Stimulated activated CD8-positive, alpha-beta memory T cell treated with anti-CD3 and anti-CD28 coated beads, Interleukin-4, amount 100 ng/mL, for 4 hours (primary cell): ENCODE measurements at places on chromosomes 3 and 15.

- no peak for DNase-seq
These were observed 73.8 kb upstream of the ZBED2 start for GRCh38 chr3:111668888-111669488.

GRCh38 chr3:149657321-149657925 is 402 bp downstream of the WWTR1 start:
- DNase-seq: no peak

- DNase-seq: no peak
These were observed 270.8 kb downstream of the CACNA2D3 start for GRCh38 chr3:54393150-54393549.

DNA sequence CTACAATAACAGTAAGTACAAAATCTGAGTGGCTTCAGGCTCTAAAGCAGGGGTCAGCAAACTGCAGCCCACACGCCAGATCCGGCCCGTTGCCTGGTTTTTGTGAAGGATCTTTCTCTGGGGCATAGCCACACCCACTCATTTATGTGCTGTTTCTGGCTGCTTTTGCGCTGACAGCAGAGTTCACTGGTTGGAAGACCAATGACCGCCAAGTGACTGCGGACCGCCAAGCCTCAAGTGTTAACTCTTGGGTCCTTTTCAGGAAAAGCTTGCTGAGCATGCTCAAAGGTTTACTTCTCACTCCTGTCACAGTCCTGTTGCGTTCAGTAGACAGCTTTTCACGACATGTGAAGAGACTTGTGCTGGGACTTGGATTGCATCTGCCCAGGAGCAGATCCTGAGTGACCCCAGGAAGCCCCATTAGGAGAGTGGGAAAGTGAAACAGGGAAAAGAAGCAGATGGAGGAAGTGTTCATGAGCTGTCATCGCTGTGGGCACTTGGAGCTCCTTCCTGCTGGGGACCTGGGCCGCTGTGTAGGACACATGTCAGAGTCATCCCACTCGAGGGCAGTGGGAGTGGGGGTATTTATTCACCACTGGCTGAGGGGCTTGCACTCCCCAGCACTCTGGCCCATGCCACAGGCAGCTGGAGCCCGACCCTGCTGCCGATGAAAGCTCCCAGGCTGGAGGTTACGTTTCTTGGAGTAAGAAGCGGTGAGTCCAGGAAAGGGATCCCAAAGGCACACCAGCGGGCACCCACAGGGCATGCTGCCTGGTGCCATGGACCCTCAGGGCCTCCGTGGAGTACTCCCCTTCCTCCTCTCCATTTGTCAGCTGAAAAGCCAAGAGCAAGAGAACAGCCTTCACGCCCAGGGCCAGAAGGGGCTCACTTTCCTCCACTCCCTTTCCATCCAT is 249.1 kb downstream of the PLCL2 start:
- DNase-seq: no peak

DNA sequence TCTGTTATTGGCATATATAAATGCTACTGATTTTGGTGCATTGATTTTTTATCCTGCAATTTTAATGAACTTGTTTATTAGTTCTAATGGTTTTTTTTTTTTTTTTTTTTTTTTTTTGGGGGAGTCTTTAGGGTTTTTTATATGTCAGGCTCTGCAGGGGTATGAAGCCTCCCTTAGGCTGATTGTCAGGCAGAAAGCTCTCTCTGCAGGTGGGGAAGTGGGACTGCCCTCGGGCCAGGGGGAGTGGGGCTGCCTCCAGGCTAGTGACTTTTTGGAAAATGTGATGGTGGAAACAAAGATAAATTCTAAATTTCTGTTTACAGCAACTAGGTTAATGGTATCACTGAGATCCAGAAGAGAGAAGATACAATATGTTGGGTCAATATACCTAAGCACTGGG is 14.4 kb upstream of the NAALADL2 start:
- no peak for DNase-seq

DNA sequence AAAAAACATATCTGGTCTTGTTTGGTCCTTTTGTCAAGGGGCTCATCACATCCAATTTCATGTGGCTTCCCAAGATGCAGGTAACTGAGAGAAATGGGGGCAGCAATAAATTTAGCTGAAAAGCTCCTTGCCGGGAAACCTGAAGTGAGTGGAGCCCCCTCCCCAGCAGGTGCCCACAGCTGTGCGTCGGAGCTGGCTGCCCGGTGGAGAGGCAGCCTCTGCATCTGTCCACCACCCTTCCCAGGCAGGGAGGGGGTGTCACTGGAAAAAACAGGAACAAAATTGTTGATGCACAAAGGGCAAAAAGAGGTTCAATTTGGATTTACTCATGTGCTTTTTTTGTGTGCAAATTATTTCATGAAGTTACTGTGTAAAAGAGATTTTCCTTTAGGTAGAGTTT is 249.4 kb upstream of the LYSMD4 start:
- DNase-seq: no peak

DNA sequence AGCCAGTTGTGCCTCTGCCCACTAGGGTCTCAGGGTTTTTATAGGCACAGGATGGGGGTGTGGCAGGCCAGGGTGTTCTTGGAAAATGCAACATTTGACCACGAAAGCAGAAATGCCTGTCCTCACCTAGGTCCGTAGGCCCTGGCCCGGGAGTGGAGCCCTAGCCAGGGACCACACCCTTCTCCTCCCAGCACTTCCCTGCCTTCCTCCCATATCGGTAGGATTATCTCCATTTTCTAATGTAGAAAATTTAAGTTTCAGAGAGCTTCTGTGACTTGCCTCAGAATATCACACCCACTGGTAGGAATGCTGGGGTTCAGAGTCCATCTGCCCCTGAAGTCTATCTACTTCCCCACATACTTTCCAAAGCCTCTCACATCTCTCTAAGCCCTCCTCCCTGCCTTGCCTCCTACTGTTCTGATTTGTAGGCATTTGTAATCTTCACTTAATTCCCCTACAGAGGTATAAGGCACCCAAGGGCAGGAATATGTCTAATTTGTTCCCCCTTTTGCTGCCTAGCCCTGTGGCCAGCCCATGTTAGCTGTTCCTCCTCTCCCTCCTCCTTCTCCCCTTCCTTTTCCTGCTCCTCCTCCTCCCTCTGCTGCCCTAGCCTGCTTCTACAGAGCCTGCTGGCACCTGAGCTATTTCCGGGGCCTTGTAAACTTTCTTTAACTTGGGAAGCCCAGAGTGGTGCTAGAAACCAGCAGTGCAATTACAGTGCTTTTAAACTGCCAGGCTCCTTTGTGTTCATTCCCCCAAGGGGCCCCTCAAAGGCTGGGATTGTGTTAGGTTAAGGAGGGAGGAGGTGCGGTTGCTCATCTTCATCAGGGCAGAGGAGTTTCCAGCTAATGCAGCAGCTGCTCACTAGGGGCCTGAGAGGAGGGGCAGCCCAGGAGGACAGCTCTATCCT is 71.1 kb downstream of the MRPL46 start:
- DNase-seq: no peak

- DNase-seq: no peak
These were observed 121.9 kb downstream of the RPLP1 start for GRCh38 chr15:69574506-69574905.

- no peak for DNase-seq
These were observed 171.0 kb upstream of the NANOGP8 start for GRCh38 chr15:35256141-35256540.

DNA sequence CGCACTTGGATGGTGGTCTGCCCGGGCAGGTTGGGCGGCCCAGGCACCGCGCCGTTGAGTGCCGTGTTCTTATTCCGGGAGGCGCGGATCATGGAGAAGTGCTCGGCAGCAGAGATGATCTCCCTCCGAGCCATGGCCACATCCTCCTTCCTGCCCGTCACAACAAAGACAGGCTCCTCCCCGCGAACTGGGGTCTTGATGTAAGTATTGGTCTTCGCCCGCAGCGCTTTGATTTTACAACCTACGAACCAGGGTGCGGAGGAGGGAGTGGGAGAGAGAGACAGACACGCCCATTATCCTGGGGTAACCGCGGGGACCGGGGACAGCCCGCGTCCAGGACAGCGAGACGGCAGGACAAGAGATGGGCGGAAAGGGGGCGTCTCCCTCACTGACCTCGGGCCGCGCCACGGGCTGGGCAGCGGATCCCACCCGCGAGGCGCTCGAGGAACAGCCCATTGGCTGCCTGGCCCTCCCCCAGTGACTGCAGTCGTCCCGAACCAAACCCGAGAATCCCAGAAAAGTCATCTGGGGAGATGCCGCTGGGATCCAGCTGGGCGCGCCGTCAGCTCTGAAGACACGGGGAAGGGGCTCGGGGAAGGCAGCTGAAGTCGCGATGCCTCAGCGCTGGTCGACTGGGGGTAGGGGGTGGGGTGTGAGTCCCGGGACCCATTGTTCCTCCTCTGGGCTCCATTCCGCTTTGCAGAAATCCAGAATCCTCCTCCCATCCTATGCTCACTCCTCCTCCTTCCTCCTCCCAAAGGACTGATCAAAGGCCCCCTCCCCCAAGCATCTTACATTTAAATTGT is 1.2 kb downstream of the MEX3B start:
- DNase-seq: no peak

DNA sequence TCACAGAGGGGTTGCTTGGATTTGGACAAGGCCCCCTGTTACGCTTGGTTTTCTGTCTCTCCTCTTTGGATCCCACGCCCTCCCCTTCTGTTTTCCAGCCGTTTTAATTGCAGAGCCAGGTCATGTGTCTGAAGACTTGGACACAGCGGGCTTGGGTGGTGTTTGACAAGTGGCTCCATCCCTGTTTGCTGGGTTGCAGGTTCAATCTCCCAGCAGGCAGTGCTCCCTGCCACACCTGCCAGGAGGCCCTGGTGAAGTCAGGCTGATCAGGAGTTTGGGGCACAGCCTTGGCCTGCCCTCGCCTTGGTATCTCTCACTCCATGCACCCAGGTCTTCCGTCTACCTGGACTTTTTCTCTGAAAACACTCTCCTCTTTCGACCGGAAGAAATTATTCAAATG is 59.0 kb downstream of the PLXNA1 start:
- no peak for DNase-seq

GRCh38 chr3:47414666-47415587 is 34.1 kb downstream of the PTPN23 start:
- DNase-seq: no peak

DNA sequence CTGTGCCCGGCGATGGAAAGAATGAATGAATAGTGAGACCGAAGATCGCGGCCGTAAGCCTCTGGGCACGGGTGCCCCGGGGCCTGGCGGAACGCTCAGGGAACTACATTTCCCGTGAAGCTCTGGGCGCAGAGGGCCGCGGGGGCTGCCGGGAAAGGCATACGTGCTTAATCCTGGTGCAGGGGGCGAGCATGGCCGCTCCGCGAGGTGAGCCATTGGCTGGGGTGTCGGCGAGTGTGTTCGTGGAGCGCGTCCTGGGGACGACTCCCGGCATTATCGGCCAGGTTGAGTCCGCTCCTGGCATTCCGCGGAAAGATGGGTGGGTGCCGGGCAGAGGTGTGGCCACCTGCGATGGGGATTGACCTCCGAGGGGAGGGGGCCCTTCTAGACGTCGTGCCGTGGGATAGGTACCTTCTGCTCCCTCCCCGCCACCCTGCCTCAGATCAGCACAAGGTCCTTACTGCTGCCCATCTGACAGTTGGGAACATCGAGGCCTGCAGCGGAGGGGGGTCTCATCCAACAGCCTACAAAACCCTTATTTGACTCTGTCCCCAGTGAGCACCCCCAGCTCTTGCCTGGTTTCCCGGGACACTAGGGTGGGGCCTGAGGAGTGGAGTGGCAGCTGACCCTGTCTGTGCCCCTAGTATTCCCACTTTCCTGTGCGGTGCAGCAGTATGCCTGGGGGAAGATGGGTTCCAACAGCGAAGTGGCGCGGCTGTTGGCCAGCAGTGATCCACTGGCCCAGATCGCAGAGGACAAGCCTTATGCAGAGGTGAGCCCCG is at the start of gene MPI:
Gene MPI, plus strand, starts transcription at position 160 of the 782 bp plus-strand sequence. Its CDS starts 32 bp downstream, at position 192.
- peak; percentile 67 for DNase-seq

DNA sequence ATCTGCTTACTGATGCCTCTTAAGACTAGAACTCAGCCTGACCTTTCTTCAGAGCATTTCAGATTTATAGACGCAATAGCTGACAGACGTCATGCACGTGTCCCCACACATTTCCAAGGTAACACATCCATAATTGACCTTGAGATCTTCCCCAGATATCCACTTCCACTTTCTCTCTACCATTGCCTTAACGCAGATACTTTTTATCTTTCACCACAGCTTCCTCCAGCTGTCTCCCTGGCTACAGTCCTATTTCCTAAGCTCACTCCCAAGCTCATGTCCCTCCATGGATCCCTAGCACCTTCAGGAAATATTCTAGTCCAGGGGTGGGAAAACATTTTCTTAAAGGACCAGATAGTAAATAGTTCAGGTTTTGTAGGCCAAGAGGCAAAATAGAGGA is 173.0 kb upstream of the MITF start:
- DNase-seq: no peak

- no peak for DNase-seq
These were observed 1020.5 kb upstream of the CFAP20DC start for GRCh38 chr3:60070366-60070765.
